Activated CD4-positive, alpha-beta memory T cell treated with anti-CD3 and anti-CD28 coated beads, Interleukin-2, amount 10 ng/mL, durations not matched to agents 7 days and 5 days (primary cell): ENCODE measurements at places on chromosomes 11 and 22. TPM values are rescaled to one million over a fixed set of nuclear protein-coding genes. Genes with fewer than 3 reads are reported as not detected.

The SESN3 gene
- total RNA-seq, result 23.2 TPM

The KCNA4 gene
- total RNA-seq, result not detected

- no peaks in the 10 kb centered on the region for H3K36me3 ChIP-seq
- DNase-seq, result no peak
- H3K4me3 ChIP-seq, result no peak overlapping the region
- no peaks in the 10 kb centered on the region for H3K4me1 ChIP-seq
- no peak overlapping the region for H3K27ac ChIP-seq
Measured at GRCh38 chr11:132528181-132528580, 1004.1 kb downstream of the OPCML start.

- peak overlapping the region; percentile 67 for H3K4me3 ChIP-seq
- no peak for DNase-seq
- peaks cover 29% of the 10 kb centered on the region for H3K27me3 ChIP-seq
Measured at GRCh38 chr11:128691802-128692752, 1.8 kb upstream of the FLI1 start.

GRCh38 chr11:68954836-68955606, 25.8 kb downstream of the MRGPRD start:
- DNase-seq, result no peak
- H3K36me3 ChIP-seq, result no peaks in the 10 kb centered on the region
- H3K27me3 ChIP-seq, result no peaks in the 10 kb centered on the region
- peaks cover 1% of the 10 kb centered on the region for H3K4me1 ChIP-seq
- no peak overlapping the region for H3K4me3 ChIP-seq

DNA sequence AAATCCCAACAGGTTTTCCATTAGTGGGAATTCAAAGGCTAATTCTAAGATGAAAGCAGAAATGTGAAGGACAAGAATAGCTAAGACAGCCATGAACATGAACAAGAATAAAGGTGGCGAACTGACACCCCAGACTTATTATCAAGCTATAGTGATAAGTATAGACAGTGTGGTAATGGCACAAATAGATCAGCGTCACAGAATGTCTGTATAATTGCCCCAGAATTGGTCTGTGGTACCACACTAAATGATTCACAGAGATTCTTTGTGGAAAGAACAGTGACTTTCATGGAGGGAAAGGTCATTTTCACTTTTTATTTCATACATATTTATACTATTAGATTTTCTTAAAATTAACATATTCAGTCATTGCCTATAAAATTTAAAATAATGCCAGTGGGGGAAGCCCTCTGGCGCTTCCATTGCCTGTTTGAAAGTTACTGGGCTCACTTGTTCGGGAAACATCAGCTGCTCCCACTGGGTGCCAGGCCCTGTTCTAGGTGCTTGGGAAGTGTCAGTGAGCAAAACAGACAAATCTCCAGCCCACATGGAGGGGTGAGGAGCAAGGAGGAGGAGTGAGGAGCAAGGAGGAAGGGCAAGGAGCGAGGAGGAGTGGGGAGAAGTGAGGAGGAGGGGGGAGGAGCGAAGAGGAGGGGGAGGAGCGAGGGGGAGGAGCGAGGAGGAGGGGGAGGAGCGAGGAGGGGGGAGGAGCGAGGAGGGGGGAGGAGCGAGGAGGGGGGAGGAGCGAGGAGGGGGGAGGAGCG, 11.3 kb upstream of the NLRP6 start:
- no peak for DNase-seq
- peaks cover 14% of the 10 kb centered on the region for H3K36me3 ChIP-seq
- peaks cover 36% of the 10 kb centered on the region for H3K4me1 ChIP-seq
- H3K27me3 ChIP-seq, result no peaks in the 10 kb centered on the region
- peak overlapping the region; percentile 68 for H3K4me3 ChIP-seq

DNA sequence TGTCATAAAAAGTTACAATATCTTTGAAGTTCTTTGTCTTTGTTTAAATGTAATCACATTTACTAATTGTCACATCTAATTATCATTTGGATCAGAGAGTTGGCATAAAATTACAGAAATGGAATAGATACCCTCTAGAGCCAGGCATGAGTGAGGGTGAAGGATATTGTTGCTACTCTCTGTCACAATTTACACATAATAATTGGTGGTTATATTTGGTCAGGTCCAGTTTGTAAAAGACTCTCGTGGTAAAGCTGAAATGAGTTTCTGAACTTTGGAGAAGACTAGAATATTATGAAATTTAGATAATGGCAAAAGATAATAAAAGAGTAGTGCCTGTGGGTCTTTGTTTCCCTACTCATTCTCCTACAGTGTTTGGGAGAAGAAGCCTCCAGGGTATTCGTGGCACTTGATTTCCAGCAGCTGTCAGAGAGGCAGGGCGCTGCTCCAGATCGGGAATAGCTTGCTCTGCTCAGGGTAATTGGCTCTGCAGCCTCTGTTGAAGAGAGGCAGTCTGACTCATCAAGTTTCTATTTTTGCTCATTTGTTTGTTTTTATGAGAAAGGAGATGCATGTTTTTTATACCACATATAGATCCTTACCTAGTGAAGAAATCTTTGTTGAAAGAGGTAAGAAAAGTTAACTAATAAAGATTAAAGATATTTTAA, 349.9 kb downstream of the CNTN5 start:
- no peaks in the 10 kb centered on the region for H3K4me1 ChIP-seq
- no peaks in the 10 kb centered on the region for H3K27me3 ChIP-seq
- H3K4me3 ChIP-seq, result no peak overlapping the region
- H3K27ac ChIP-seq, result no peak overlapping the region
- no peaks in the 10 kb centered on the region for H3K36me3 ChIP-seq
- no peak for DNase-seq

GRCh38 chr22:26851125-26851524, 193.7 kb downstream of the MIAT start:
- H3K36me3 ChIP-seq, result no peaks in the 10 kb centered on the region
- DNase-seq, result no peak
- H3K27me3 ChIP-seq, result no peaks in the 10 kb centered on the region
- no peak overlapping the region for H3K4me3 ChIP-seq
- no peak overlapping the region for H3K27ac ChIP-seq

The PNPLA5 gene
- not detected for total RNA-seq

DNA sequence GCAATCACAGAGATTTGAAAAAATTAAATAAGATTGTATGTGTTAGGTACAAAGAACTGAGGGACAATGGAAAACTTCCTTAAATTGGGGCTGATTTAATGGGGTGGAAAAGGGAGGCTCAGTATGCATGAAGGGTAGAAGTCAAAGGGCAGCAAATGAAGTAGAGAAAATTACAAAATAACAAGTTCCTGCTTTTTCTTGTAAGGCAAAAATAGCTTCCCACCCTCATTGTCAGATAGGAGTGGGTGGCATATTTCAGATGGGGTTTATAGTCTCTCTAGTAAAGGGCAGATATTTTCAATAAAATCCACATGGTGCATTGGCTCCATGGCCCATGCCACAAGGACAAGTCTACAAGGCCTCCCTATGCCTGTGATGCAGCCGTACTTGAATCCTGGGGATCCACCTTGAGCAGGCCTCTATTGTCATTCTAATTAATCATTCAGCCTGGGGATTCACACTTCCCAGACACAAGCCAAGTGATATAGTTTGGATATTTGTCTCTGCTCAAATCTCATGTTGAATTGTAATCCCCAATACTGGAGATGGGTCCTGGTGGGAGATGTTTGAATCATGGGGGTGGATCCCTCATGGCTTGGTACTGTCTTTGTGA, 36.7 kb upstream of the SESN3 start:
- no peaks in the 10 kb centered on the region for H3K27me3 ChIP-seq
- DNase-seq, result no peak
- H3K4me3 ChIP-seq, result no peak overlapping the region
- no peak overlapping the region for H3K27ac ChIP-seq
- H3K36me3 ChIP-seq, result no peaks in the 10 kb centered on the region

The ADM gene
- 14.8 TPM for total RNA-seq

The HEPHL1 gene
- total RNA-seq, result not detected

DNA sequence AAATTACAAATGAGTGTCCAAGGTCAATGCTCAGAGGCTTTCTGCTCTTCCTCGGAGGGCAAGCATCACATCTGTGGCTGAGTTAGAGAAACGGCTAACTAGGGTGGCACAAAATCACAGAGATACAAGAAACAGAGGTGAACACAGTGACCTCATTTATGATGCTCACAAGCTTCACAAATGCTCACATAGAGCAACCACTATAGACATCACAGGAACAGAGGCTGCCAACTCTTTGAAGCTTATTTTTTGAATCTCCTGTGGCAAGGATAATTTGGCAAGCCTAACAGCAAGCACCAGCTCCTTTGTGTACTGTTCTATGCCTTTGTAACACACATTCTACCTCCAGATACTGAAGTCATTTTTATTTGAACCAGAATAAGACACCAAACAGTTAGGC, 416.5 kb upstream of the DDI1 start:
- no peaks in the 10 kb centered on the region for H3K36me3 ChIP-seq
- no peaks in the 10 kb centered on the region for H3K27me3 ChIP-seq
- no peaks in the 10 kb centered on the region for H3K4me1 ChIP-seq
- DNase-seq, result no peak
- no peak overlapping the region for H3K27ac ChIP-seq
- no peak overlapping the region for H3K4me3 ChIP-seq

DNA sequence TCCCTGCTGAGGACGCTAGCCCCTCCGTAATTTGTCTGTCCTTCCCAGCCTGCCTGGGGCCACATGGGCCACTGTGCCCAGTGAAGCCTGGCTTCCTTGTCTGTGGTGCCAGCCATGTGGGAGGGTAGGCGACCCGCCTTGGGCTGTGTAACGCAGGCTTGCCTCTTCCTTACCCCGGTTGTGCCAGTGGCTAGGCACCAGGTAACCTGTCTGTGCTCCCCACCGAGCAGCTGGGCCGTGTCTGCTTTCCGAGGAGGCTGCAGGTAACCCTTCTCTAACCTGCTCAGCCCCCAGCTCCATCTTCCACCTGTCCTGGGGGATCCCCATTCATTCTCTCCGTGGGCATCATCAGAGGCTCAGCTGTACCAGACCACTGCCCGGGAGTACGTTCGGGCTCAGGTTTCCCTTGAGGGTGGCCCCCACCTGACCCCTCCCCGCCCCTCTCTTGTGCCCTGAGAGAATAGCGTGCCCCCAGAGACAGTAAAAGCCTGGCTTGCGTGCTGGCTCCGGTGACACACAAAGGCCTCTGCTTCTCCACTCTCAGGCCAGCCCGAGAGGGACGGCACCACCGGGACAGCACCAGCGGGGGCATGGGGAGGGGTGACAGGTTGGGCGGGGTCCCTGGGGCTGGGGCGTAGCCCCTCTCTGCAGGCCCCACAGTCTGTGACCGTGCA, 79.1 kb downstream of the CDKN1C start:
- no peak for DNase-seq
- no peaks in the 10 kb centered on the region for H3K4me1 ChIP-seq
- H3K36me3 ChIP-seq, result no peaks in the 10 kb centered on the region
- H3K27me3 ChIP-seq, result no peaks in the 10 kb centered on the region
- H3K4me3 ChIP-seq, result no peak overlapping the region

The PLAAT5 gene
- not detected for total RNA-seq

- DNase-seq, result no peak
- peaks cover 19% of the 10 kb centered on the region for H3K27me3 ChIP-seq
- H3K4me1 ChIP-seq, result peaks cover 42% of the 10 kb centered on the region
- no peak overlapping the region for H3K4me3 ChIP-seq
Measured at GRCh38 chr11:45926536-45927331, 4.3 kb downstream of the LARGE2 start.

The OR5B17 gene
- total RNA-seq, result not detected

GRCh38 chr22:22558972-22559603, at the start of gene PRAME:
Gene PRAME, minus strand, starts transcription at chr22:22559265. Its CDS starts 2,433 bp downstream, at chr22:22556832.
- no peaks in the 10 kb centered on the region for H3K36me3 ChIP-seq
- no peak within 1 kb of the TSS for H3K4me3 ChIP-seq
- no peak within 1 kb of the TSS for H3K27ac ChIP-seq
- DNase-seq, result peak; percentile 81
- H3K27me3 ChIP-seq, result peaks cover 2% of the 10 kb centered on the region

The SYT12 gene
- total RNA-seq, result not detected

DNA sequence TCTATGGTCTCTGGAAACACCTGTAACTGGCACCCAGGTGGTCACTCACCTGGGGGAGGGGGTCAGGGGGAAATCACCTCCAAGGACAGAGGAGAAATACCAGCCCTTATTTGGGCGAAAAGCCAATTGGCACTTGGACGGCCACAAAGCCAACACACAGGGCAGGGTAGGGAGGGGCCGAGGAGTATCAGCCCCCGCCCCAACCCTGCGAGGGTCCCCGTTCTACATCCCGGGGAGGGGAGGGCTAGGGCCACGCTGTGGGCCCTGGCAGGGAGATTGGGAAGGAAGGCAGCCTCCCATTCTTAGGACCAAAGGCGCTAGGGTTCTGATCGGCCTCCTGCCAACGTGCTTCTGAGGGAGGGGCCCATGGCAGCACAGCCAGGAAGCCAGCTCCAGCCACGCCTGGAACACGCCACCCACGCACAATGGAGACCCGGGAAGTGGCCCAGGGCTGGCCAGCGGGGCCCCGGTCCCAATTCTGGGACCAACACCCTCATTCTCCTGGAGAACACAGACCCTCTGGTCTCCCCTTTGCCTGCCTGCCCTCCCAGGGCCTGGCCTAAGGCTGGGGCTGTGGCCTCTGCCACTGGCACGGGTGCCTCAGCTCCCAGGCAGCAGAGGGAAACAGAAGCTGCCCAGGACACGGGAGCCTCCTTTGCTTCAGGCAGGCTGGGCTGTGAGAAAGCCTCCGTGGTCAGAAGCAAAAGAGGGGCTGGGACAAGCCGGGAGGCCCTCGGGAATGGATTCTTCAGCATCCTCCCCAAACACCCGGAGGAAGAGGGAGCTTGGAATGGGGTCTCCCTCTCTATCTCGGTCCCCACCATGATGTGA, 7.4 kb downstream of the CBX6 start:
- no peaks in the 10 kb centered on the region for H3K27me3 ChIP-seq
- no peak overlapping the region for H3K4me3 ChIP-seq
- H3K36me3 ChIP-seq, result peaks cover 29% of the 10 kb centered on the region
- H3K4me1 ChIP-seq, result peaks cover 16% of the 10 kb centered on the region

DNA sequence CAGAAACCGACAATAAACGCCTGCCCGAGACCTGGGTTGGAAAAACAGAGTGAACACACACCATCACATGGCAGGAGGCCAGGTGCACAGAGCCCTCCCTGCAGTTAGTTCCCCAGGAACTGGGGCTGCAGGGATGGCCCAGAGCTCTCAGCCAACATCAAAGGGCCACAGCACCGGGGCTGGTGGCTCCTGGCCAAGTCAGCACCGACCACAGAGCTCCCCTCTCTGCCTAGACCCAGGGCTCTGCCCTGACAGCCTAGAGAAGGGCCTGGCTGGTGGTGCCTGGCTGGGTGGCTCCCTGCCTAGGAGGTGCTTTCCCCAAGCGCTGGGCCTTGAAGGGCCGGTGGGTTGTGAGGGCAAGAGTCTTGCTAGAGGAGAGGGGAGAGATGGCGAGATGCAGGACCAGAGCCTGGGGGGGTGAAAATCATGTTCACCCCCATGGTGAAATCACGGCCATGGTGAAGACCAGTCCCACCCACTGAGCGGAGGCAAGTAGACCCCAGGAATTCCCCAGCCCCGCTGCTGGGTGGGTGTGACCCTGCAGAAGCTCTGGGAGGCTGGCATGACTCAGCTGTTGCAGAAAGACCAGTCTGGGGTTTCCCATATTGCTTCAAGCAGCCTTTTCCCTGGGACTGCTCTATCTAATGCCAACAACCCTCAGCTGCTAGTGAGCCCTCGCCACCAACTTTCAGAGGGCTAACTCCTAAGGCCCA, 7.2 kb upstream of the BID start:
- no peaks in the 10 kb centered on the region for H3K27me3 ChIP-seq
- no peak overlapping the region for H3K27ac ChIP-seq
- no peak overlapping the region for H3K4me3 ChIP-seq
- DNase-seq, result no peak

The MICAL3 gene
- 30.3 TPM for total RNA-seq

The FAM181B gene
- not detected for total RNA-seq

The POU2AF1 gene
- 7.8 TPM for total RNA-seq

- no peak overlapping the region for H3K4me3 ChIP-seq
- H3K36me3 ChIP-seq, result no peaks in the 10 kb centered on the region
- DNase-seq, result no peak
- H3K27me3 ChIP-seq, result peaks cover 9% of the 10 kb centered on the region
- no peaks in the 10 kb centered on the region for H3K4me1 ChIP-seq
- H3K27ac ChIP-seq, result no peak overlapping the region
Measured at GRCh38 chr11:119529063-119529845, 106.3 kb upstream of the THY1 start.
